ENCODE measurements at places on chromosomes 11 and 22. TPM values are rescaled to one million over a fixed set of nuclear protein-coding genes. Genes with fewer than 3 reads are reported as not detected.

GRCh38 chr11:9639099-9639498, 24.8 kb upstream of the SWAP70 start:
- peak; percentile 83 for ATAC-seq

- no peak for ATAC-seq
These were observed 55.9 kb upstream of the BMAL1 start for GRCh38 chr11:13221722-13222121.

DNA sequence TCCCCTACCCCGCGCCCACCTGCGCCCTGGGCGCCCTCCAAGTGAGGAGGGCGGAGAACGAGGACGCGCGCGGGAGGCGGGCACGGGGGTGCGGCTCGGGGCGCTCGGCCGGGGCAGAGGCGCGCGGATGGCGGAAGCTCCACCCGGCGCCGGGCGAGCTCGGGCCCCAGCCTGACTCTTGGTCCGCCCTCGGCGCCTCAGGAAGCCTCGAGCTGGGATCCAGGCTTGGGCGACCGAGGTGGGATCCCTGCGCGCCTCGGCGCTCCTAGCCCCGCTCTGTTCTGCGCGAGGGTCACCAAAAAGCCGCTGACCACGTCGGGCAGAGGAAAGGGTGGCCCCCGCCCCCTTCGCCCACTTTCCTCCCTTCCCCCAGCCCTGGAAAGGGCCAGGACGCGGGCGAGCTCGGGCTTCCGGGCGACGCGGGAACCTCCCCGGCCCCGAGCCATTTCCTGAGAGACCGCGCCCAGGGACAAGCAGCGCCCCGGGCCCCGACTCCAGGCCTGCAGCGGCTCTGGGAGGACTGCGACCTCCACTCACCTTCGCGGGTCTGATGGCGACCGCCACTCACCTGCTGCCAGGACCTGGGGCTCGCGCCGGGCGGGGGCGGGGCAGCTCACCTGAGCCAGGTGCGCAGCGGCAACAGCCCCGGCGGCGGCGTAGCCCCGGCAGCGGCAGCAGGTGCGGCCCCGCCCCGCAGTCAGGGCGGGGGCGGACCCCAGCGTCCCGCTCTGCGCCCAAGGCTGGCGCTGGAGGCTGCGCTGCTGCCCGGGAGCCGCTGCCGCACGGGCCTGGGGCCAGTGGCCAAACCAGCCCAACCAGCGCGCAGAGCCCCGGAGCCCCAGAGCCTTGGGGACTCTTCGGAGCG, 2.2 kb upstream of the SIGIRR start:
- peak; percentile 56 for ATAC-seq

GRCh38 chr11:62430425-62430824, 11.6 kb downstream of the SCGB1A1 start:
- no peak for ATAC-seq

GRCh38 chr22:45859231-45860161, 117.5 kb downstream of the WNT7B start:
- no peak for ATAC-seq

- peak; percentile 8 for ATAC-seq
These were observed 14.7 kb downstream of the TBC1D10A start for GRCh38 chr22:30312053-30312452.

DNA sequence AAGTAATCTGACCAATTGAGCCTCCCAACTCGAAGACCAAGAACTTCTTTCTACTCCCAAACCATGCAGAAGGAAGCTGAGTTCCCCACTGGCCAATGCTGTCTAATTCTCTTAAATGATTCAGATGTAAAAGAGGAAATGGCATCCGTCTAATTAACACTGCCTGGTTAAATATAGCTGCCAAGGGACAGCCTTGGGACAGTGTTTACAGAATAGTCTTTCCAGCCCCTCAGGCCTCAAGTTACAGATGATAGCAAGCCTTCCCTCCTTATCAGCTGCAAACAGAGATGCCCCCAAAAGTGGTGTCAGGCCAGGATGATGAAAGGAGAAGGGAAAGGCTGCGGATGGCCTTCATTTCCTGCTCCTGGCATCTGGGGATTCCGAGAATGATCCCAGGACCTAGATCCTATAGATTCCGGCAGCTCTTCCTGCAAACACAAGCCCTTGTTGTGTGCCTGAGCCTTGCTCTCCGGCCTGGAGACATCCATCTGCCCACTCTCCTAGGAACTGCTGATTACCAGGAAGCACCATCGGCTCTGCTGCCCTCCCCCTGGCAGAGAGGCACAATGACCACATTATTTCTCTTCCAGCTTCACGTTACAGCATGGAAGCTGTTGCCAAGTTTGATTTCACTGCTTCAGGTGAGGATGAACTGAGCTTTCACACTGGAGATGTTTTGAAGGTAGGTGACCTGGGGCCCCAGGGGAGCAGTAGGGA, 13.5 kb upstream of the TMA7B start:
- no peak for ATAC-seq

Gene KCNJ4
- total RNA-seq, result not detected

Gene TIMP3
- total RNA-seq, result 560 TPM

Gene CDK2AP2
- 69.3 TPM for total RNA-seq
